ENCODE measurements at places on chromosomes 7 and 10.

DNA sequence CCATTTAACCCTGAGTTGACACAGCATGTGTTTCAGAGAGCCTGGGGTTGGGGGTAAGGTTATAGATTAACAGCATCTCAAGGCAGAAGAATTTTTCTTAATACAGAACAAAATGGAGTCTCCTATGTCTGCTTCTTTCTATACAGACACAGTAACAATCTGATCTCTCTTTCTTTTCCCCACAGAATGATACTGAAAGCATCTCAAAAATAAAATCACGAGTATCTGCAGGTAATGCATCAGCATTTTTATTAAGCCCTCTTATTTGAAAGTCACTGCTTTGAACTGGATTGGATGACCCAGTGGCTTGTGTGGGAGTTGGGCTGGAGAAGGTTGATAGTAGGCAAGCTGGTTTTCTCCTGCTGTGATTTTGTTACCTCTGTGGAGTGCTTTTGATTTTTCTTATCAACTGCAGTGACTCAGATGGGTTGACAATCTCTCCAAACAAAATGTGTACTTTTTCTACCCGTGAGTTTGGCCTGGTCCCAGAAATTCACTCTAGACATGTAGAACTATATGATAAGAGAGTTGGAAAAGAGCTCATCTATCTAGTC, 253.5 kb upstream of the PRKCQ start:
- no peak for DNase-seq

DNA sequence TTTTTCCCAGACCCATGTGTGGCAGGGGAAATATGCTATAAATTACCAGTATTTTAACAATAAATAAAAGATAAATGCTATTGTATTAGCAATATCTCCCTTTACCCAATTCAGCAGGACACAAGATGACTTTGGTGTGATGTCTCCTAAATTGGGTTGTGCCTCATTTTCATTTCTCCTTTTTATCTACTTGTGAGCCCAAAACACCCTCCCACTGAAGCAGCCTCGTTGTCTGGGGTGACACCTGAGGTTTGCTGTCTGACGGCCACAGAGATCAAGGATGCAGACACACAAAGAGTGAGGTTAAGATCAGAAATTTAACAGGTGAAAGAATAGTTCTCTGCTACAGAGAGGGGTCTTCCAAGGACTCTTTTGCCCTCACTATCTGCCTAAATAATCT, 27.1 kb upstream of the CC2D2B start:
- DNase-seq: no peak

DNA sequence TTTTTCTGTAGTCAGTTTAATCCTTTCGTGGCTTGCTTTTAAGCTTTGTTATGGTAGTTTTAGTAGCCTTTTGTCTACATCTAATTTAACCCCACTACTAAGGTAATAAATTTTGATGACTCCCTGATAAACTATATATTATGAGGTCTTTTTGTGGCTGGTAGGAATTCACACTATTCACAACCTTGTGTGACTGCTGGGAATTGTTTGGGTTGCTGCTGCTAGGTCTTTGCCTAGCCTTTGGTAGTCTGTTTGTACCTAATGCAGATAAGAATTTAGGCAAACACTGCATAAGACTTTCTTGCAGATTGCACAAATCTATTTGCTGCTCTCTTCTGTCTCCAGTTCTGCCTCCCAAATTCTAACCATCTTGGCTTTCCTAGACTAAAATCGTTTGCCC, 58.3 kb downstream of the SHOC2 start:
- DNase-seq: no peak

DNA sequence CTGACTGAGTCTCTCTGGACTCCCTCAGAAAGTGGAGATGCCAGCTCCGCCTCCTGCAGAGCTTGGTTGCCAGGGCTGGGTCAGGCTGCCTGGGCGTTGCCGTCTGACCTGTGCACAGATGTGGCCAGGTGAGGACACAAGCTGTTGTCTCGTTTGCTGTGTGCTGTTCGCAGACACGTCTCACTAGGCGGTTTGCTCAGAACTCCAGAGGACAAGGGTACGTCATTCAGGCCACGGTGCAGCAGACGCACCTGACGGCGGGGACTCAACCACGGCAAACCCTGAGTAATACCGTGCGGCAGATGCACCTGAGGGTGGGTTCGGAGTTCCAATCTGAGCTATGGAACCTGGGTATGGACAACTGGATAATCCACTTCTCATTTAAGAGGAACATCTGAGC, 11.7 kb downstream of the GPER1 start:
- no peak for DNase-seq

DNA sequence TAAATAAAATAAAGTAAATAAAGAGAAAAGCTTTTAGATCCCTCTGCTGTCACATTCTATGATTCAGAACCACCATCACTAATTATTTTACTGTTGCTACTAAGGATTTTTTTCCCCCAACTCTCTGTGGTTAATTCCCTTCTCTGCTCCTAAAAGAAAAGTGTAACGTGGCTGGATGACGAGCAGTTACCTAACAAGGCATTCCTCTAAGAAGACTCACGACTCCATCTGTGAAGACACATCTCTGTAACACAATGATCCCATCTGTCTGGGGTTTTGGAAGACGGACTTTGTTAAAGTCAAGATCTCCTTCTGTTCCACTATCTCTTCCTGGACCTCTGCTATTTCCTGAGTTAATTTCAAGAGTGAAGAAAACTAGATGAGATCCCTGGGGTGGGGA, 179.9 kb downstream of the SFMBT2 start:
- DNase-seq: no peak

GRCh38 chr7:101614939-101615302, 14.2 kb downstream of the MYL10 start:
- no peak for DNase-seq

- no peak for DNase-seq
These were observed 247.9 kb downstream of the PTEN start for GRCh38 chr10:88111294-88111693.
